ENCODE measurements at places on chromosomes 7 and 10.

GRCh38 chr7:92888-93672, 99.3 kb upstream of the FAM20C start:
- DNase-seq: no peak

DNA sequence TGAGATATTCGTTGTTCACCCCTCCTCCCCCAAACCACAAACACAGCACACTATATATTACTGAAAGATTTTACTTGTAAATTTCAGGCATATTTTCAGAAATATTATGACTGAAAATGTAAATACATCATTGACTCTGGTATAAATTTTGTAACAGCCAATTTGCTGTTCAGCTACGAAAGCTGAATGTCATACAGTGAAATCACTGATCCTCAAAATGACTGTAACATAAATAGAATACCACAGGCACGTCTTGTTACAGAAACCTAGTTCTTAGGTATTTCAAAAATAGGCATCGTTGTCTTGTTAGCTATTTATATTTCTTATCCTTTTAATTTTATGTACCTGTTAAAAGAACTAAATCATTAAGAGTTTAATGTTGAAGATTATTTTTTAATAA, 15.1 kb downstream of the TRUB1 start:
- DNase-seq: no peak

- no peak for DNase-seq
Measured at GRCh38 chr10:16950656-16951601, 133.7 kb upstream of the RSU1 start.

DNA sequence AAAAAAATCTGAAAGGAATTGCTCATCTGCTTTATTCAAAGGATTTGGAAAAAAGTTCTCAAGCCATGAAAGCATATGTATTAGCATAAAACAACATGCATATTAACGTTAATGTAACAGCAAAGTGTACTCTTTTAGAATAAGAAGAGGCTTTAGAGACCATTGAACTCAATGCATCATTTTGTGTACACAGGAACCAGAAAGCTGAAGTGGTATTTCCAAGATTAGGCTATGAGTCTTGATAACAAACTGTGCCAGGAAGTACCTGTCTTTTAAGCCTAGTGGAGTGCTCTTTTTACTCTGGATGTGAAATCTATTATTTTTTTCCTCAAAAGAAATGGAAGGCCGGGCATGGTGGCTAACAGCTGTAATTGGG, 164.2 kb downstream of the THSD7A start:
- DNase-seq: no peak

DNA sequence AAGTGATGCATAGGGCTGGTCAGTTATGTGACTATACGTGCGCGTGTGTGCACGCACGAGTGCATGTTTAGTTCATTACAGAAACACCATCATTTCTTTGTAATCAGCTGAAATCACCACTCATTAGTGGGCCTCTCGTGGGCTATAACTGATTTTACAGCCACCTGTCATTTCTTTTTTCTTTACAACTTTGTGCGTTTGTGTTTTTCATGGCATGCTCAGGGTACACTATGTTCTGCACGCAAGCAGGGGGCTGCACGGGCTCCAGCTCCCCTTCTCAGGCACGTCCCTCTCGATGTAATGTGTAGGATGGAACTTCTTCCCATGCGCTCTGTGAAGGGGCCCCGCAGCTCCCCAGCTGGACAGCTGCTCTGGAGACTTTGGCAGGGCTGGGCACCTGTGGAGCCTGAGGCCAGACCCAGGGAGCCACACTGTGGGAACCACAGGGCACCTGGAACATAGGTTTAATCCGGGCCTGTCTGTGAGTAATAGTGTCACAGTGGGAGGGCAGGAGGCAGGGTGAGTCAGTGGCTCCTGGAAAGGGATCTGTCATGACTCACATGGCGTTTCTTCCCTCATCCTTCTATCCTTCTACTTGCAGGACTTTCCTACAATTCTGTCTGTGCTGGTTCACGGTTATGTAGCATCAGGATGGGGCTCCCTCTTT, 4.9 kb downstream of the GCK start:
- DNase-seq: no peak

- no peak for DNase-seq
Measured at GRCh38 chr10:11756766-11757315, 14.7 kb downstream of the ECHDC3 start.

- DNase-seq: no peak
Measured at GRCh38 chr7:121214657-121215056, 114.1 kb upstream of the WNT16 start.

DNA sequence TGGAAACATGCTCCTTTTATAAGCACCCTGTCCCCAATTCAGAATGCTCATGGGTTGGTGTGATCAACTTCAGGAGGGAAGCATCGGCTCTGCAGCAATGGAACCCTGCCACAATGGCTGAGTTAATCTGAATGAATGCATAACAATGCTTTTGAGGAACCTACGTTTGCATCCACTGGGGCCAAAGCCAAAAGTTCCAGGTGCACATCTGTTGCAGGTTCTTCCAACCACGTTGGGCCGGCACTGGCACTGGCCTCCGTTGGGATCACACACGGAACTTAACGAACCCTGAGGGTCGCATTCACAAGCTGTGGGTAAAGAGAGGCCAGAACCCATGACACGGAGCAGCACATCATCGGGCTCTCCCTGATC, 43.4 kb downstream of the LAMB1 start:
- no peak for DNase-seq

DNA sequence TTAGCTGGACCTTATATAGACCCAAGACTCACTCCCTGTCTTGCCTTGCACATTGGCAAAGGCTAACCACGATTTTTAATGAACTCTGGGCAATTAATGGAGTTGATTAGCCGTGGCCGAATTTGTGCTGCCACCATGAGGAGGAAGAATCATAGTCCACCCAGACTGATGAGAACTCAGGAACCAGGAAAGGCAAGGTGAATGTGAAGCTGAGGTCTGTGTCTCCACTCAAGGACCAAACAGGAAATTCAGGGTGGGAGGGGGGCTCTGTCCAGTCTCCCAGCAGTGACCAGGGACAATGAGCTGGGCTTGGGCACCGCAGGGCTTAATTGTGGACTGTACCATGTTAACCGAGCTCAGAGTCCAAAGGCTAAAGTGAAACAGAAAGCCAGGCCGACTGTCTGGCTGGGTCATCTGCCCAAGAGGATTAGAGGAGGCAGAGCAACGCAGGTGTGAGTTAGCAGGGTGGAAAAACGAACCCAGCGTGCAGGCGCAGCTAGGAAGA, 127.0 kb upstream of the JCAD start:
- DNase-seq: no peak

DNA sequence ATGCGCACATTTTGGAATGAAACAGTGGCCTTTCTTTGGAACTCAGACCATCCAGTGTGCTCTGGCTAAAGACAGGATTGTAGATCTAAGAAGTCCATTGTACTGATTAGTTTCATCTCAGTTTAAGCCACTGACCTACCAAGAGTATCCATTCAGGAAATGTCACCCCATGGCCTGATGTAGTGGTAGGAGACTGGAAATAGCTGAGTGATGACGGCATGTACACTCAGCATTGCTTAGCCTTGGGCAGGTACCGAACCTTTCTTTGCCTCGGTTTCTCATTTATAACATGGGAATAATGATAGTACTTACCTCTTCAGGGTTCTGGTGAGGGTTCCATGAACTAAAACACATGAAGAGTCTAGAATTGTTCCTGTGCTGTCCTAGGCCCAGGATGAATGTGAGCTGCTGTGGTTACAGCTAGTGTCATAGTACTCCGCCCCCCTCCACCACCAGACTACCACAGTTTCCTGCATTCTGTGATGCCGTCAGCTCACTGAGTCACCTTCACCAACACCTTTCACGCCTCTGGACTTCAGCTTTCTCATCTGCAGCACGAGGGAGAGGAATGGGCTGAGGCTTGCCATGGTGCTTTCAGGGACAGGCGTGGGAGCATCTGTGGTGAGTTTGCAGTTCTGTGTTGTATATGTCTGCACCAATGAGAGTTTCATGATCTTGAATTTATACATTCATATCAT, 484.0 kb upstream of the GALNT17 start:
- DNase-seq: peak; percentile 66

GRCh38 chr10:103958996-103959395, 7.9 kb upstream of the SLK start:
- no peak for DNase-seq

GRCh38 chr7:86002858-86003257, 640.9 kb upstream of the GRM3 start:
- no peak for DNase-seq

- DNase-seq: no peak
Measured at GRCh38 chr10:66349726-66350125, 576.1 kb upstream of the LRRTM3 start.

Data from stimulated activated CD8-positive, alpha-beta memory T cell treated with anti-CD3 and anti-CD28 coated beads, Interleukin-12 subunit alpha, Interleukin-12 subunit beta, amount 100 ng/mL, for 1 hour (primary cell).